ENCODE measurements at places on chromosomes 4 and X. TPM values are rescaled to one million over a fixed set of nuclear protein-coding genes. Genes with fewer than 3 reads are reported as not detected.

PPP1R2C gene
- not detected for total RNA-seq

GATA1 gene
- 0.87 TPM for total RNA-seq

DNA sequence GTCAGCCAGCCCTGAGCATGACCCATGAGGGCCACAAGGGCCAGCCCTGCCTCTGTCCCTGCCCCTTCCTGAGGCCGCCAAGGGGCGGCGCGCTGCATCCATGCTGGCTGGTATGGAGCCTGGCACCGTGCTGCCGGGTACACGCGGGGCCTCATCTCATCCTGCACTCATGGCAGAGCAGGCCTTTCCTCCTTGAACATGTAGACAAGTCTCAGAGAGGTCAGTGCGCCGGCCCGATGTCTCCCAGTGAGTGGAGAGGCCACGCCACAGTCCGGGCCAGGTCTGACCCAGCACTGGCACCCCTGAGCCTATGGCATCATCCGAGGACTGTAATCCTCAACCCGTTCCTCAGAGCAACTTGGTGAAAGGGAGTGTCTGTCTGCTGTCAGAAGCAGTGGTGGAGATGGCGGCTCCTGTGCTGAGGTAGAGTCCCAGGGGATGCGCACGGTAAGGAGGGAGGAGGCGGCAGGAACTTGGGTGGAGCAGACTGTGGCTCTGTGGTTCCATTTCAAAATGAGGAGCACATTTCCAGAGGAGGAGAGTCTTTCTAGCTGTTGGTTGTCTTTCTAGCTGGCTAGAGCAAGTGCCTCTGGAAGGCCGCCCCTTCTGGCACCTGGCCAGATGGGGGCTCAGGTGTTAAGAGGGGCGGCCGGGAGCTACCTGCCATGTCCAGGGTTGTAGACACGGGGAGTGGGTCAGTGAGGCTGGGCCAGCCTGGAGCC lies 32.8 kb downstream of the TRMT44 start:
- peak overlapping the region; percentile 69 for H3K27ac ChIP-seq
- peaks cover 13% of the 10 kb centered on the region for H3K4me1 ChIP-seq
- no peaks in the 10 kb centered on the region for H3K27me3 ChIP-seq
- H3K36me3 ChIP-seq = peaks cover 18% of the 10 kb centered on the region
- no peak overlapping the region for H3K4me3 ChIP-seq

DNA sequence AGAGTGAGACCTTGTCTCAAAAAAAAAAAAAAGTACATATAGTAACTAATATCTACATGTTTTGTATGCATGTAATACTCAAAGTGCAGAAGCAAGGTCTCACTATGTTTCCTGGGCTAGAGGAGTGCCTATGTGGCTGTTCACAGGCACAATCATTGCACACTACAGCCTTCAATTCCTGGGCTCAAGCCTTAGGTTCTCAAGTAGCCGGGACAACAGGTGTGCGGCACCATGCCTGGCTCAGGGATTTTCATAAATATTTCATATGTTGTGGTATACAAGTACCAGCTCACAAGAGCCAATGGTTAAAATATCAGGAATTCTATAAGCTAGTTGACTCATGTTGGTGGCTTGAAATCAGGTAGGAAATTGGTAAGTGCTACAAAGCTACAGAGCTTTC lies 94.8 kb downstream of the LARP7 start:
- no peaks in the 10 kb centered on the region for H3K27me3 ChIP-seq
- H3K4me3 ChIP-seq = no peak overlapping the region
- H3K4me1 ChIP-seq = no peaks in the 10 kb centered on the region
- H3K36me3 ChIP-seq = no peaks in the 10 kb centered on the region

OTC gene
- total RNA-seq = 1.7 TPM

- H3K27ac ChIP-seq = no peak overlapping the region
- H3K4me1 ChIP-seq = peaks cover 35% of the 10 kb centered on the region
- no peaks in the 10 kb centered on the region for H3K36me3 ChIP-seq
- no peak overlapping the region for H3K4me3 ChIP-seq
- no peaks in the 10 kb centered on the region for H3K27me3 ChIP-seq
Measured at GRCh38 chr4:168842186-168842585, 167.9 kb downstream of the CBR4 start.
